ENCODE measurements at places on chromosomes 4 and X.
A peak's percentile ranks its signal among the peaks of the same experiment; 100 is the strongest.

GRCh38 chr4:171583790-171584189 is 229.4 kb upstream of the GALNTL6 start:
- no peak for DNase-seq

DNA sequence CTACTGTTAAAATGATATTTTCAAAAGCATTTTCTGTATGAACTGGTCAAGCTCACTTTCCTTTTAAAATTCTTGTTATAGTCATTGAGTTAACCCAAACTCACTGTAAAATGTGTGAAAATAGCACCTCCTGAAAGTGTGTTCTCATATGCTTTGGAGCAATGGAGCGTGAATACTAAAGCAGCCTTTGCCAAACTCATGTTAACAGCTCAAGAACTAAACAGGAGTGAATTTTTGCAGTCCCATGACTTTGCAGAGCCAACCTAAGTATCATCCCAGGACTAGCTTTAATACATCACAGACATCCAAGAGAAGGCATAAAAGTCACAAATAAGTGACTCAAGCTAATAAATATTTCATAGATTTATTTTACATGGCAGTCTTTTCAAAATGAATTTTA is 2.3 kb downstream of the AMMECR1 start:
- no peak for DNase-seq

DNA sequence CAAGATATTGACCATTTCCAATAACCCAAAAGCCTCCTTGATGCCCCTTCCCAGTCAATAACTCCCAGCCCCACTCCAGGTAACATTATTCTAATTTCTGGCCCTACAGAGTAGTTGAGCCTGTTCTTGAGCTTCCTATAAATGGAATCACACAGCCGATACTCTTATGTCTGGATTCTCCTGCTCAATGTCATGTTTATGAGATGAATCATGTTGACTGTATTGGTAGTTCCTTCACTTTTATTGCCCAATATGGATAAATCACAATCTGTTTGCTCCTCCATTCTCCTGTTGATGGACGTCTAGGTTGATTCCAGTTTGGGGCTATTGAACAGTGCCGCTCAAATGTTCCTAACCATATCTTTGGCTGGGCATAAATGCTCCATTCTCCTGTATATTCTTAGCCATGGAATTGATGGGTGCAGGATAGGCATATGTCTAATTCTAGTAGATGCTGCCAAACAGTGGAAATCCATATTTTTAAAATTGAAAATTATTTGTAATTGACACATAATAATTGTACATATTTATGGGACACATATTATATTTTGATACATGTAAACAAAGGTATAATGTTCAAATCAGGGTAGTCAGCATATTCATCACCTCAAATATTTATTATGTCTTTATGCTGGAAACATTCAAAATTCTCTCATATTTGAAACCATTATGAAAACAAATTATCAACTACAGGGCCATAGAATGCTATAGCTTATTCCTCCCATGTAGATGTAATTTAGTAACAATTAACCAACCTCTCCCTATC is 40.5 kb upstream of the SLC2A9 start:
- no peak for DNase-seq

GRCh38 chrX:5733501-5733900 is 495.2 kb downstream of the NLGN4X start:
- no peak for DNase-seq

DNA sequence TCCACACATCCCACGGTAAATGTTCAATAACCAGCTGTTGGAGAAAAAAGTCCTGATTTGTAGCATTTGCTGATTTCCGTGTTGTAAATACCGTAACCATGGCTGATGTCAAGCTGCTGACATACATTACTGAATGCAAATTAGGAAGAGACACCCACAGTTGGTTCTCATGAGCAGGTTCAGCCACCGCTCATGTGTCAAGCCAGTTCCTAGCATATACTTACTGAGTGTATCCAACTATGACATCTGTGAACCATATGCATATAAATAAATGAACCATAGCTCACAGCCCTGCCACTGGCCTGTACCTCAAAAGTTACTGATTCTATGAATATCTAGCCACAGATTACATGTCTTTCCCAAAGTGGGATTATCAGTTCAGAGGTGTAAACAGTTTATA is 29.5 kb downstream of the FHDC1 start:
- no peak for DNase-seq

GRCh38 chr4:153488006-153488891 is 22.1 kb downstream of the TMEM131L start:
- no peak for DNase-seq

DNA sequence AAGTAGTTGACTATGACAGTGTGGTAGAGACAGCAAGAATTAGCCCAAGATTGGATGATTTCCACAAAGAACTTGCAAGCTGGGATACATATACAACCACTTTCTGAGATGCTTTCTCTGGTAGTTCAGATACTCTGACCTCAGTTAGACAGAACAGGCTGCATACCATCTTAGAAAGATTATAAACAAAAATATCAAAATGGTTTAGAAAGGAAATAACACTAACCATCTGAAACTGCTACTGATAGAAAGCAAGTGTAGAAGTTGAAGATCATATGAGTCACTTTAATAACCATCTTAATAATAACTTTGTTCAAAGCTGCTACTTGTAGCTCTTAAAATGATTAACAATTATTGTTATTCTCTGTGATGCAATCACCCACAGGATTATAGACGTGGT is 255.4 kb upstream of the TTC29 start:
- no peak for DNase-seq

DNA sequence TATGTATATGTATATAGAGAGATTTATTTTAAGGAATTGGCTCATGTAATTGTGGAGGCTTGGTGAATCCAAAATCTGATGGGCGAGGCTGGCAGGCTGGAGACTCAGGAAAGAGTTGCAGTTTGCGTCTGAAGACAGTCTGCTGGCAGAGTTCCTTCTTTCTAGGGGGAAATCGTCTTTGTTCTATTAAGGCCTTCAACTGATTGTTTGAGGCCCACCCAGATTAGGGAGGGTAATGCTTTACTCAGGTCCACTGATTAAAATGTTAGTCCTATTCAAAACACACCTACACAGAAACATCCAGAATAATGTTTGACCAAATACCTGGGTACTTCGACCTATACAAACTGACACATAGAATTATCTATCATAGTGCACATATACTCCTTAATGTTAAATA is 149.5 kb downstream of the NAA11 start:
- DNase-seq: no peak

- DNase-seq: no peak
Observed at GRCh38 chr4:90113881-90114457, 13.2 kb upstream of the CCSER1 start.

GRCh38 chr4:164224871-164225270 is 529.1 kb upstream of the SMIM31 start:
- peak; percentile 55 for DNase-seq

Measured in D341Med (cell line).